ENCODE measurements at places on chromosomes 13 and 19.

- DNase-seq, result no peak
Observed at GRCh38 chr13:76697288-76697687, 188.9 kb downstream of the KCTD12 start.

- no peak for DNase-seq
Observed at GRCh38 chr19:869245-870177, 10.0 kb downstream of the CFD start.

DNA sequence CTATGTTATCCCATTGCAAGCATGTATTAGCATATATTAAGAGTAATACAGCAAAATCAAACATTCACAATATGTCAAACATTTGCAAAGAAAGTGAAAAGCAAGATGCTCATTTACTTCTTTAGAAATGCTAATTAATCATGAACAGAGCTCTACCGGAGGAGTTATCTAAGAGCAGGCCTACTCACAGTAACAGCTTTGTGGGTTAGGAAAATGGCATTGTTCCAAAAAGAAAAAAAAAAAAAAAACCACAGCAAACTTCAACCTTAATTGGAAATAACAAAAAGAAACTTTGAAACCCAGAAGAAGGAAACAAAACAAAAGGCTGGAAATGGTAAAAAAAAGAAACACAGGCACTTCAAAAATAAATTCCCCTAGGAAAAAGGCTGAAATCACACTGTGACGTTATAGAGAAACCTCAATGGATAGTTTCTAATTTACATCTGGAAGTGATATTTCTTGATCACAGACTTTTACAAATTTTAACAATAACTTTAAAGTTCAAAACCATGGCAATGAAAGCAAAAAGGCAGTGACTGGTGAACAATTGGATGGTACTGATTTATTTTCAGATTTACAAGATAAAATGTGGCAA, 1236.8 kb upstream of the SPRY2 start:
- no peak for DNase-seq

DNA sequence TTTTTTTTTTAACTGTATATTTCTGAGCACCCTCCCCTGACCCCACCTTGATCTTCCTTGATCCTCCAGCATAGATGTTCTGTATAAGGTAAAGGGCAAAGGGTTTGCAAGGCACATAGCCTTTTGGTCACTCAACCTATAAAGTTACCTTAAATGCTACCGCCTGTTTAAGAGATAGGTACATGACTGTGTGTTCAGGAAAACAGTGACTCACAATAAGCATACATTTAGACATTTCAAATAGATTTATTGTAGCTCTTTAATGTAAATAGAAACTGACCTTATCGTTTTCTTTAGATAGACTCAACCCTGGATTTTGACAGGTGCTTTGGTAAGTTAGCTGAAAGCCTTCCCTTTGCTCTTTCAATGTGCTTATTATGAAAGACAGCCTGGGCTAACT, 15.2 kb upstream of the SLC10A2 start:
- no peak for DNase-seq

GRCh38 chr13:93304868-93305613, 78.4 kb downstream of the GPC6 start:
- DNase-seq, result no peak

- DNase-seq, result no peak
Observed at GRCh38 chr13:80265348-80265747, 75.6 kb downstream of the SPRY2 start.

DNA sequence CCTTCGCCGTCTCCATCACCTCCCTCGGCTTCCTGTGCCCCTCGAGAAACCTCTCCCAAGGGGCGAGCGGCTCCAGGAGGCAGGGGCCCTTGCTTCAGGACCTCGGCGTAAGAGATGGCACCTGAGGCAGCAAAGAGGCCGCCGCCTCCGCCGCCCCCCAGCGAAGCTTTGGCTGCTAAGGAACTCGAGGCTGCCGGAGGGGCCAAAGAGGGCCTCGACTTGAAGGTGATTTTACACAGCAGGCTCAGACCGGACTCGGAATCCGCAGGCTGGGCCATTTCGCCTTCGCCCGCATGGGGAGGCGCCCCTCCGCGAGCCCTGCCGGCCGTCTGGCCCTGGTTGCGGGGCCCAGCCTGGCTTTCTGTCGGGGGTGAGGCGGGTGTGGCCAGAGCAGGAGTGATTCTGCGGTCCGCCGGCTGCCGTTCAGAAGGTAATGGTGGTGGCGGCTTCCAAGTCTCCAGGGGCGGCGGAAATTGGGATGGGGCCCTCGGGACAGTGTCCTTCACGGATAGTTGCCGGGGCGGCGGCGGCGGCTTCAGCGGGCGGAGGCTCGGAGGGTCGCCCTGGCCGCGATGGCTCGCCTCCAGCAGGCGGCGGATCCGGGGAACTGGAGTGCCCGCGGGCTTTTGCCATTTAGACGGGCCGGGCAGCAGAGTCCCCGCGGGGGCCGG, 1.4 kb downstream of the GGN start:
- DNase-seq, result no peak

- no peak for DNase-seq
Observed at GRCh38 chr13:29507356-29507755, 88.1 kb downstream of the SLC7A1 start.

DNA sequence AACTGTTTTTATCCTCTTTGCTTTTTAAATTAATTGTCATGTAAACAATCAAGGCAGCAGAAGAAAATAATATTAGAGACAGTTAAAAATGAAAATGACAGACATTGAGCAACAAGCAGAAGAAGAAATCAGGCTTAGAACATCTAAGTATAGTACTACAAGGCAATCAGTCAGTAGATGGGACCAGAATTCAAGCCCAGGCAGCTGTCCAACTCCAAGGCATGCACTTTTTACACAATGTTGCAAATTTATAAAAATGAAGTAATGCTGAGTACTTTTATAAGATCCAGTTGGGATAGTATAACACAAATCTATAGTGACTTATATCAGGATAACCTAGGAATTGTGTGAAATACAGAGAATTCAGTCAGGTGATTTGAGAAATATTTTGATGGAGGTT, 2815.8 kb downstream of the PCDH9 start:
- DNase-seq, result no peak

GRCh38 chr13:111429064-111429558, 108.7 kb downstream of the TEX29 start:
- no peak for DNase-seq

DNA sequence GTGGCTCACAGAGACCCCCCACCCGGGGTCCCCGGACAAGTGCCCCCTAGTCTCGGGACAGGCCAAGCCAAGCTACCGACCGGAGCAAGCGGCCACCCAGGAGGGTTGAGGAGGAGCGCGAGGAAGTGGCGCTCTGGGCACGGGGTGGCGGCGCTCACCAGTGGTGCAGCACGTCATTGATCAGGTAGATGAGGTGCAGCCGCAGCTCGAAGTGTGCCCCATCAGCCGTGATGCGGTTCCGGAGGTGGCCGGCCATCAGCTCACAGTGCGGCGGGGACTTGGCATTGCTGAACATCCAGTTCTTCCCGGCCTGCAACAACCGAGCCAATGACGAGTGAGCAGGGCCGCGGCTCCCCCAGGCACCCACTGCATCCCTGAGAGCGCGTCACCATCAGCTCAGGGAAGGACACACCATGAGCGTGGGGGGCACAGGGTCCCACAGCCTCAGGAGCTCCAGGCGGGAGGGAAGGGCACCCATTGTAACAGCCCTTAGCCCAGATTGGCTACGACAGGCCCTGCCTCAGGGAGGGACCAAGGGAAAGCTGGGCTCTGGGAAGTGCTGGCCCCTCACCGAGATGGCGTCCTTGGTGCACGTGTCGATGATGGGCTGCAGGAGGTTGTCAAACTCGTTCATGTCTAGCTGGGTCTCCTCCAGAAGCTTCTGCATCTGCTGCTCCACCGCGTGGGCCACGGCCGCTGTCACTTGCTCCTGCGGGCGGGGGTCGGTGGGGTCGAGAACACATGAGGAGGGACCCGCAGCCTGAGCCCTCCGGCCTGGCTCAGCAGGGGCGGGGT, 9.6 kb downstream of the CHERP start:
- no peak for DNase-seq

GRCh38 chr19:4583961-4584669, 24.6 kb upstream of the SEMA6B start:
- DNase-seq, result no peak

DNA sequence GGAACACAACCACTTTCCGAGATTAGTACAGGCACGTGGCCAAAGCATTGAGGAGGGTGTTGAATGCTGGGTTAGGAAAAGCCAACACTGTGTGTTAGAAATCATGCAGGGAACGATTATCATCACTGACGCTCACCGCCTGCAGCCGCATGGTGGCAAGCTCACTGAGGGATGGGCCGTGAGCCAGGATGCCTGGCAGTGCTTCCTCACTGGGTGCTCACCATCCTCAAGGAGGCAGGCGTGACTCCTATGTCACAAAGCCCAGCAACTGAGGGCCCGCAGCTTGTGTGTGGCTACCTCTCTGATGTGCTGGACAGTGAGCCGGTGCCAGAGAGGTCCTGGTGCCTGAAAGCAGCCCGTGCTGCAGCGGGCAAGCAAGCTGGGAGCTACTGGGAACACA, 30.4 kb upstream of the TIMM44 start:
- DNase-seq, result no peak

DNA sequence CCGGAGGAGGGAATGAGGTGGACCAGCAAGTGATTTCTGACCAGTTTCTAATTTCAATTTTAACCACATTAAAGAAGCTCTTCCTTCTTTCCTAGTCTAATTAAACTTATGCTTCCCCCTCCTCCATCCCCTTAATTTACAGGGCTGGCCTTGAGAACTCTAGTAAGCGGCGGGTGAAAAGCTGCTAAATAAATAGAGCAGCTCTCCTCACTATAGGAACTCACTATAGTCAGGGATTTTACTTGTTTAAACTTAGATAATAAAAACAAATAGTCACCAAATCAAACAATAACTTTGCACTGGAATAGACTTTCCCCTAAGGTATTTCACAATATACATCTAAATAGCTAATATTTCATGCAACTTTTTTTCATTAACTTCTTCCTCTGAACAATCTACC, 1838.2 kb upstream of the PRR20A start:
- no peak for DNase-seq

DNA sequence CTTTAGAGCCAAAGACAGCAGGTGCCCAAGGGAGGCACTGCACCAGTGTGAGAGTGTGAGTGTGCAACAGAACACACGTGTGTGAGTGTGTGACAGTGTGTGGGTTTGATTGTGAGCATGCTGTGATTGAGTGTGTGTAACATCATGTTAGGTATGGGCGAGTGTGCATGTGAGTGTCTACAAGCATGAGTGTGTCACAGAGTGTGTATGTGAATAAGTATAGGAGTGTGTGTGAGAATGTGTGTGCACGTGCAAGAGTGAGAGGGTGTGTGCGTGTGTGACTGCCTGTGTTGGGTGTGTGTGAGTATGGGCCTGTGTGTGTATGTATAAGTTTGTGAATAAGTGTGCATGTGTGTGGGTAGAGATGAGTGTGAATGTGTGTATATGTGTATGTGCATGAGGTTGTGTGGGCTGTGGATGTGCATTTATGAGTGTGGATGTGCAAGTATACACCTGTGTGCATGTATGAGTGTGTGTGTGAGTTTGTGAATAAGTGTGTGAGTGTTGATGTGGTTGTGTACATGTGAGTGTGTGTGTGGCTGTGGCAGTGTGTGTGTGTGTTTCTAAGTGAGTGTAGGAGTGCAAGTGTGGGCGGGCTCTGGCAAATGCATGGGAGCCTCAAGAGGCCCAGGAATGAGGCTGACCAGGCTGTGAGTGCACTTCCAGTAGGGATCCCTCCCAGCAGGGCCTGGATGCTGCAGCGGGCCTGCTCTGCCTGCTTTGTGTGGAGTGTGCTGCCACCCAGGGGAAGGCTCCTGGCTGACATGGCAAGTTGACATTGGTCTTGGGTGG, 198.4 kb downstream of the COL4A1 start:
- DNase-seq, result no peak

DNA sequence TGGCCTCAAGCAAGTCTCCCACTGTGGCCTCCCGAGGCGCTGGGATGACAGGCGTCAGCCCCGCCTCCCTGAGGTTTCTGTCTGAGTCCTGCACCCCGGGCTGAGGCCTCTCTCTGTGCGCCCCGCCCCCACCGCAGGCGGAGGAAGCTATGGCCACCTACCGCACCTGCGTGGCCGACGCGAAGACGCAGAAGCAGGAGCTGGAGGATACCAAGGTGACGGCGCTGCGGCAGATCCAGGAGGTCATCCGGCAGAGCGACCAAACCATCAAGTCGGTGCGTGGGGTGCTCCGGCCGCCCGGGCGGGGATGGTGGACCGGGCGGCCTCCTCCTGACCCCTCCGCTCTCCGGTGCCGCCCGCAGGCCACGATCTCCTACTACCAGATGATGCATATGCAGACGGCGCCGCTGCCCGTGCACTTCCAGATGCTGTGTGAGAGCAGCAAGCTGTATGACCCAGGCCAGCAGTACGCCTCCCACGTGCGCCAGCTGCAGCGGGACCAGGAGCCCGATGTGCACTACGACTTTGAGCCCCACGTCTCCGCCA, 12.7 kb downstream of the ARHGAP45 start:
- no peak for DNase-seq

- no peak for DNase-seq
Observed at GRCh38 chr19:37932985-37933936, 26.3 kb downstream of the SIPA1L3 start.

- DNase-seq, result no peak
Observed at GRCh38 chr13:38191016-38191415, 158.6 kb upstream of the UFM1 start.

- DNase-seq, result no peak
Observed at GRCh38 chr13:32124743-32125142, 93.2 kb downstream of the FRY start.

- no peak for DNase-seq
Observed at GRCh38 chr13:59673286-59673685, 490.4 kb downstream of the DIAPH3 start.

- DNase-seq, result no peak
Observed at GRCh38 chr19:43534816-43535761, 2.1 kb downstream of the ZNF575 start.

GRCh38 chr13:108919036-108919907, 289.9 kb downstream of the MYO16 start:
- no peak for DNase-seq

Measured in esophagus squamous epithelium (tissue), 5 donors.